ENCODE measurements at places on chromosomes 11 and 22.
A peak's percentile ranks its signal among the peaks of the same experiment; 100 is the strongest.

DNA sequence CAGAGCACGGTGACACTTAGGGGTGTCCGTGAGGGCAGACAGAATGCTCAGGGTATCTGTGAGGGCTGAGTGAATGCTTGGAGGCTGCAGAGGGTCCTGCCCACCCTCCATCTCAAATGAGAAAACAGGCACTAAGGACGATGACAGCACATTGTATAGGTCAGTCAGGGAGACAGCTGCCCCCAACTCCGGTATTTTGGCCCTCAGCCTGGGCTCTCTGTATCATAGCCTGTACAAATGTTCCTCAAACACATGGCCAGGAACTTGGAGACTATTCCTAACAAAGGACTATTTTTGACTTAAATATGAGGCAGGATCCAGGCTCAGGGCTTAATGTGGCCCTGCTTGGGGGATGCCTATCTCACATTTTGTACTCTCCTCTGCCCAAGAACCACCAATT lies 145.4 kb downstream of the OPCML start:
- no peak overlapping the region for H3K4me3 ChIP-seq
- no peaks in the 10 kb centered on the region for H3K36me3 ChIP-seq
- no peaks in the 10 kb centered on the region for H3K4me1 ChIP-seq
- H3K27me3 ChIP-seq: peaks cover 25% of the 10 kb centered on the region
- DNase-seq: no peak

- H3K36me3 ChIP-seq: peaks cover 11% of the 10 kb centered on the region
- peaks cover 54% of the 10 kb centered on the region for H3K4me1 ChIP-seq
Observed at GRCh38 chr11:1309498-1310317, at the start of gene TOLLIP. TSS of gene TOLLIP (minus strand) at chr11:1309632. CDS start at chr11:1309498, 134 bp downstream.

DNA sequence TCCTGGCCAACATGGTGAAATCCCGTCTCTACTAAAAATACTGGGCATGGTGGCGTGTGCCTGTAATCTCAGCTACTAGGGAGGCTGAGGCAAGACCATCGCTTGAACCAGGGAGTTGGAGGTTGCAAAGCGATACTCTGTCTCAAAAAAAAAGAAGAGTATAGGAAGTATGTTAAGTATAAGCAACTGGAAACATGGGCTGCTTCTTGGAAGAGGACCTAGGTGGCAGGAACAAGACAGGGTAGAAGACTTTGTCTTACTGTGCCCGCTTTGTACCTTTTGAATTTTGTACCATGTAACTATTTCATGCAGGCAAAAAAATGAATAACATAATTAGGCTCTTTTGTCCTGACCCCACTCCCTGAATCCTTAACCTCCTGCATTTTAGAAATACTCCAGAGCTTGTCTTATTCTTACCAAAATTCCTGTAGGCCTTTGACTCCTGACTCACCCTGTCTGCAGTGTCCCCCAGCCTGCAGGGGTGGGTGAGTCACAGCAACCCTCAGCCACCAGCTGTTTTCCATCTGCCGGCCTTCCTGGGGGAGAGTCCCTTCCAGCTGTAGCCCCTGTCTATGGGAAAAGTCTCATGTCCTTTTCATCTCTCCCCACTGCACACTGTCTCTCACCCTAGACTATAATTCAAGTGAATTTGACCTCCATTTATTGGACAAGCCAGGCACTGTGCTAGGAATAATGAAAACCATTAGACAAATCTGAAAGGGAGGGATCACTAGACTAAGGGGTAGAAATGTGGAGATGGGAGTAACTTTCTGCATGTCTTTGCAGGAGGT lies 41.8 kb downstream of the TXN2 start:
- H3K27ac ChIP-seq: peak overlapping the region; percentile 37
- H3K36me3 ChIP-seq: no peaks in the 10 kb centered on the region
- no peak for DNase-seq
- no peaks in the 10 kb centered on the region for H3K27me3 ChIP-seq
- H3K4me1 ChIP-seq: peaks cover 12% of the 10 kb centered on the region
- no peak overlapping the region for H3K4me3 ChIP-seq

- DNase-seq: no peak
- H3K4me3 ChIP-seq: no peak overlapping the region
- peaks cover 10% of the 10 kb centered on the region for H3K4me1 ChIP-seq
- no peak overlapping the region for H3K27ac ChIP-seq
- no peaks in the 10 kb centered on the region for H3K36me3 ChIP-seq
- no peaks in the 10 kb centered on the region for H3K27me3 ChIP-seq
Observed at GRCh38 chr22:40719599-40719998, 40.3 kb downstream of the MCHR1 start.

DNA sequence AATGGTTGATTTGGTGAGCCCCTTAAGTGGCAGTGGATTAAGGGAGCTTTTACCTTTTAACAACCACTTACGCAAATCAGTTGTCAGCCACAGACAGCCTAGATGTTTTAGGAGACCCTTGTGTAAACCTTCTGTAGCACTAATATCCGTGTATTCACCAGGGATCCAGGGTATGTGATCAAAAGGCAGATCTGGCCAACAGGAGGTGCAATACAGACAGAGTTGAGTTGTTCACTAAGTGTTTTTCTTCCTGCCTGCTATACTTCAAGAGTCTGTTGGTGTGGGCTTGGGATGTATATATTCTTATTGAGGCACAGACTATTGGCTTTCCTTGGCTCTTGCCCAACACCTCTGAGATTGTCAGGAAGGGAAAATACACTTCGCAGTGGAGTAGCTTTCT lies 175.1 kb downstream of the FAT3 start:
- no peaks in the 10 kb centered on the region for H3K4me1 ChIP-seq
- no peaks in the 10 kb centered on the region for H3K36me3 ChIP-seq

DNA sequence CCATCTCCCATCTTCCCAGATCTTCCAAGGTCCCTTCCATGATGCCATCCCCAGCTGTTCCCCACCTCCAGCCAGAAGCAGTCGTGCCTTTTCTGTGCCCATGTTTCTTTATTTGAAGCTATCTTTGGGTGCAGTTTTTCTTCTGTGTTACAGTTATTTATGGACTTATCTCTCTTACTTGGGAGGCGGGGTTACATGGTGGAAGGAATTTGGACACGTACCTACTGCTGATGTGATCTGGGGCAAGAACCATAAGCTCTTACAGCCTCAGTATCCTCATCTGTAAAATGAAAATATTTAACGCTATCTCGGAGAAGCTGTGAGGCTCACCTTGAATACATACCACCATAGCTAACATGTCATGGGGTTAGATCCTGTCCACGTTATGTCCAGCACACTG lies 98.9 kb downstream of the ZBTB16 start:
- no peaks in the 10 kb centered on the region for H3K27me3 ChIP-seq
- peaks cover 89% of the 10 kb centered on the region for H3K4me1 ChIP-seq
- H3K4me3 ChIP-seq: peak overlapping the region; percentile 1
- peak overlapping the region; percentile 84 for H3K27ac ChIP-seq

DNA sequence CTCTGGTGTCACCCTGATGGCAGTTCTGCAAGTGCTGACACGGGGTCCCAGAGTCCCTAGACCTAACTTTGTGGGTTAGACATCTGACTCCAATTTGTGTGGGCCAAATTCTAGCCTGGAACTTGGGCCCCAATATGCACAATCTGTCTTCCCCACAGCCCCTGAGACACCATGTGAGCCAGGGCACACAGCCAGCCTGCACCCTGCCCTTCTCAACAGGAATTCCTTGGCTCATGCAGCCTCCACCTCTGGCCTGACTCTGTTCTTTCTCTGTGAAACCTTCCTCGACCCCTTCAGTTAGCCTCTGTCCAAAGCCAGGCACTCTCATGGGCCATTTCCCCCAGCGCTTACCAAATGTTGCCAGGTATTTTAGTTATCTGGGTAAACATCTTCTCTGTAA lies 59.1 kb upstream of the POU2AF1 start:
- peak overlapping the region; percentile 34 for H3K27ac ChIP-seq
- no peak overlapping the region for H3K4me3 ChIP-seq
- H3K36me3 ChIP-seq: no peaks in the 10 kb centered on the region
- H3K27me3 ChIP-seq: peaks cover 2% of the 10 kb centered on the region
- DNase-seq: no peak

- no peaks in the 10 kb centered on the region for H3K4me1 ChIP-seq
- H3K27ac ChIP-seq: no peak overlapping the region
- DNase-seq: no peak
- no peaks in the 10 kb centered on the region for H3K27me3 ChIP-seq
- no peak overlapping the region for H3K4me3 ChIP-seq
Observed at GRCh38 chr11:26442131-26442530, 110.2 kb downstream of the ANO3 start.

- no peaks in the 10 kb centered on the region for H3K4me1 ChIP-seq
- H3K36me3 ChIP-seq: no peaks in the 10 kb centered on the region
- H3K4me3 ChIP-seq: no peak overlapping the region
- peaks cover 5% of the 10 kb centered on the region for H3K27me3 ChIP-seq
- DNase-seq: no peak
- no peak overlapping the region for H3K27ac ChIP-seq
Observed at GRCh38 chr11:134646561-134646960, 234.5 kb upstream of the B3GAT1 start.

- DNase-seq: no peak
- peaks cover 2% of the 10 kb centered on the region for H3K27me3 ChIP-seq
Observed at GRCh38 chr11:85680897-85681296, 5.1 kb downstream of the CCDC89 start.

GRCh38 chr11:57476757-57477506 lies 16.6 kb downstream of the RTN4RL2 start:
- DNase-seq: peak; percentile 31
- H3K4me3 ChIP-seq: peak overlapping the region; percentile 87
- H3K27ac ChIP-seq: no peak overlapping the region
- peaks cover 55% of the 10 kb centered on the region for H3K4me1 ChIP-seq
- no peaks in the 10 kb centered on the region for H3K36me3 ChIP-seq
- no peaks in the 10 kb centered on the region for H3K27me3 ChIP-seq

GRCh38 chr11:11583801-11584529 lies 37.8 kb downstream of the GALNT18 start:
- no peak overlapping the region for H3K4me3 ChIP-seq
- H3K27ac ChIP-seq: no peak overlapping the region
- no peaks in the 10 kb centered on the region for H3K4me1 ChIP-seq
- H3K27me3 ChIP-seq: no peaks in the 10 kb centered on the region

GRCh38 chr11:104609311-104610085 lies 288.8 kb downstream of the CASP12 start:
- H3K27me3 ChIP-seq: no peaks in the 10 kb centered on the region
- no peak overlapping the region for H3K27ac ChIP-seq
- no peaks in the 10 kb centered on the region for H3K4me1 ChIP-seq

DNA sequence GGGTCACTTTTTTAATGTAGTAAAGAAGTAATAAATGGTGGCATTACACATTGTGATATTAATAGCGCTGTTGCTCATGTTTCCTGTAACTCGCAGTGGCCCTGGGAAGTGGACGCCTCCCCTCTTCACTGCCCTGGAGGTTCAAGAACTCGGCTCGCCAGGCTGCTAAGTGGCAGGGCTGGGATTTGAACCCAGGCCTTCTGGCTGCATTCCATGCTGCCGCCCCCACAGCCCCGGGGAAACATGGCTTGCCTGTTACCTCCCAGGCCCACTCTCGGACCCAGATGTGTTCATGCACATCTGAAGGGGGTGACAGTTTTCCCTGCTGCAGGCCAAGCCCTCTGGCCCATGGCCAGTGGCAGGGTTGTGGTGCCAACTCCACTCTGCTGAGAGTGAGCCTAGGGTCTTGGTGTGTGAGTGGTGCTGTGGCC lies 25.0 kb upstream of the MGAT3 start:
- H3K36me3 ChIP-seq: peaks cover 8% of the 10 kb centered on the region
- H3K4me3 ChIP-seq: no peak overlapping the region
- H3K27me3 ChIP-seq: no peaks in the 10 kb centered on the region
- H3K27ac ChIP-seq: no peak overlapping the region
- no peak for DNase-seq

- H3K27ac ChIP-seq: no peak overlapping the region
- DNase-seq: no peak
- no peaks in the 10 kb centered on the region for H3K27me3 ChIP-seq
- H3K36me3 ChIP-seq: peaks cover 50% of the 10 kb centered on the region
- H3K4me3 ChIP-seq: no peak overlapping the region
Observed at GRCh38 chr11:70312401-70313357, 42.2 kb downstream of the PPFIA1 start.

DNA sequence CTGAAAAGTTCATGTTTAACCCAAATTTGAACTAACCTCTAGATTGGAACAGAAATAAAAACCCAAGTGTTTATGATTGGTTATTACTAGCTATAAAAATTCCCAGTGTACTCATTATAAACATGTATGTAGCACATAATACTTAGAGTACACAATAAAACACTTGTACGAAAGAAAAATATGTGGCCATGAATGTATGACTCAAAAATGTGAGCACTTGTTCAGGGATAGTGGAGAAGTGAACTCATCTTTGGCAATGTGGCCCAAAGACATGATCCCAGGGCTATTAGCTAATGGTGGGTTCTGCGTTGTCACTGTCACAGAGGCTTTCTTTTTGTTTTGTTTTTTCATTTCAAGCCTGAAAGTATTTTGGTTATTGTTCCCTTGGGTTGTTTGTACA lies 72.0 kb downstream of the PPFIBP2 start:
- H3K27ac ChIP-seq: no peak overlapping the region
- no peak overlapping the region for H3K4me3 ChIP-seq
- peaks cover 14% of the 10 kb centered on the region for H3K36me3 ChIP-seq

DNA sequence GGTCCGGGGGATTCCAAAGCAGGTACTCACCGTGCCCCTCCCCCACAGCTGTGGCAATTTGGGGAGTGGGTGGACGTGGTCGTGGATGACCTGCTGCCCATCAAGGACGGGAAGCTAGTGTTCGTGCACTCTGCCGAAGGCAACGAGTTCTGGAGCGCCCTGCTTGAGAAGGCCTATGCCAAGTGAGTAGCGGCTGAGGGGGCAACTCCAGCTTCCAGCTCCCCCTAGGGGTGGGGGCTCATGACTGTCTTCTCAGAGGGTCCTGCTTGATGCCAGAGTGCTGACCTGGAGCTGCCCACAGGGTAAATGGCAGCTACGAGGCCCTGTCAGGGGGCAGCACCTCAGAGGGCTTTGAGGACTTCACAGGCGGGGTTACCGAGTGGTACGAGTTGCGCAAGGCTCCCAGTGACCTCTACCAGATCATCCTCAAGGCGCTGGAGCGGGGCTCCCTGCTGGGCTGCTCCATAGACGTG lies 4.2 kb downstream of the CAPN1 start:
- H3K36me3 ChIP-seq: peaks cover 54% of the 10 kb centered on the region
- H3K27me3 ChIP-seq: no peaks in the 10 kb centered on the region
- peaks cover 28% of the 10 kb centered on the region for H3K4me1 ChIP-seq
- H3K27ac ChIP-seq: no peak overlapping the region
- H3K4me3 ChIP-seq: no peak overlapping the region

DNA sequence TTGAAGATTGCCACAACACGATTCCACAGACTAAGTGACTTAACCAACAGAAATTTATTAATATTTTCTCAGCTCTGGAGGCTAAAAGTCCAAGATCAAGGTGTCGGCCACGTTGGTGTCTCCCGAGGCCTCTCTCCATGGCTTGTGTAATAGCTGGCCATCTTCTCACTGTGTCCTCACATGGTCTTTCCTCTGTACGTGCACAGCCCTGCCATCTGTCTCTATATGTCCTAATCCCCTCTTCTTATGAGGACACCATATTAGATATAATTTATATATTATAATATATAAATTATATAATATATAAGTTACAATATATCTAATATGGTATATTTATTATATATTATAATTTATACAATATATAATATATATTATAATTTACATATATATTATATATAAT lies 25.1 kb upstream of the SCGB1A1 start:
- H3K4me3 ChIP-seq: no peak overlapping the region
- H3K4me1 ChIP-seq: peaks cover 20% of the 10 kb centered on the region
- H3K27me3 ChIP-seq: no peaks in the 10 kb centered on the region

- peaks cover 47% of the 10 kb centered on the region for H3K4me1 ChIP-seq
- H3K36me3 ChIP-seq: no peaks in the 10 kb centered on the region
- peak overlapping the region; percentile 73 for H3K4me3 ChIP-seq
- no peaks in the 10 kb centered on the region for H3K27me3 ChIP-seq
Observed at GRCh38 chr11:111539426-111540113, 950 bp upstream of the LAYN start.
